ENCODE measurements at places on chromosomes 3 and 15.

GRCh38 chr3:101876142-101876541 is 26.8 kb downstream of the NFKBIZ start:
- DNase-seq, result no peak

DNA sequence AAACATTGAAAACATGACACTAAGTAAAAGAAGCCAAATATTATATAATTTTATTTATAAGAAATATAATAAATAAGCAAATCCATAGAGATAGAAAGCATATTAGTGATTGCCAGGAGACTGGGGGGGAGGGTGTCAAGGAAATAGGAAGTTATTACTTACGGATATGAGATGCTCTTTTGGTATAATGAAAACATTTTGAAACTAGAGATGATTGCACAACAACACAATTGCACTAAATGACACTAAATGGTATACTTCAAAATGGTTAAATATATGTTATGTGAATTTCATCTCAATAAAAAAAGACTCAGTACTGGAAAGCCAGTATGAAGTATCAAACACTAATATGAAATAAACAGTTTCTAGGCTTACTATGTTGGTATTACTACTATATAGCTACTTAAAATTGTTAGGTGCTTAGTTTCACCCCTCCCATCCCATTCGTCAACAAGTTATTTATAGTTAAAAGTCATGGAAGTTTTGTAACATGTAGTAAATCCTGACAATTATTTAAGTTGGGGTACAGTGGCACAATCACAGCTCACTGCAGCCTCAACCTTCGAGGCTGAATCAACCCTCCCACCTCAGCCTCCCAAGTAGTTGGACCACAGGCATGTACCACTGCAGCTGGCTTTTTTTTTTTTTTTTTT is 43.7 kb downstream of the STAG1 start:
- no peak for DNase-seq

DNA sequence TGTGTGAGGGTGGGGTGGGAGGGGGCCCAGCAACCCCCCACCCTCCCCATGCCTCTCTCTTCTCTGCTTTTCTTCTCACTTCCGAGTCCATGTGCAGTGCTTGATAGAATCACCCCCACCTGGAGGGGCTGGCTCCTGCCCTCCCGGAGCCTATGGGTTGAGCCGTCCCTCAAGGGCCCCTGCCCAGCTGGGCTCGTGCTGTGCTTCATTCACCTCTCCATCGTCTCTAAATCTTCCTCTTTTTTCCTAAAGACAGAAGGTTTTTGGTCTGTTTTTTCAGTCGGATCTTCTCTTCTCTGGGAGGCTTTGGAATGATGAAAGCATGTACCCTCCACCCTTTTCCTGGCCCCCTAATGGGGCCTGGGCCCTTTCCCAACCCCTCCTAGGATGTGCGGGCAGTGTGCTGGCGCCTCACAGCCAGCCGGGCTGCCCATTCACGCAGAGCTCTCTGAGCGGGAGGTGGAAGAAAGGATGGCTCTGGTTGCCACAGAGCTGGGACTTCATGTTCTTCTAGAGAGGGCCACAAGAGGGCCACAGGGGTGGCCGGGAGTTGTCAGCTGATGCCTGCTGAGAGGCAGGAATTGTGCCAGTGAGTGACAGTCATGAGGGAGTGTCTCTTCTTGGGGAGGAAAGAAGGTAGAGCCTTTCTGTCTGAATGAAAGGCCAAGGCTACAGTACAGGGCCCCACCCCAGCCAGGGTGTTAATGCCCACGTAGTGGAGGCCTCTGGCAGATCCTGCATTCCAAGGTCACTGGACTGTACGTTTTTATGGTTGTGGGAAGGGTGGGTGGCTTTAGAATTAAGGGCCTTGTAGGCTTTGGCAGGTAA is 8.1 kb downstream of the FAM131A start:
- DNase-seq, result peak; percentile 72

- DNase-seq, result peak; percentile 17
Observed at GRCh38 chr3:127044996-127045395, 62.1 kb downstream of the PLXNA1 start.

DNA sequence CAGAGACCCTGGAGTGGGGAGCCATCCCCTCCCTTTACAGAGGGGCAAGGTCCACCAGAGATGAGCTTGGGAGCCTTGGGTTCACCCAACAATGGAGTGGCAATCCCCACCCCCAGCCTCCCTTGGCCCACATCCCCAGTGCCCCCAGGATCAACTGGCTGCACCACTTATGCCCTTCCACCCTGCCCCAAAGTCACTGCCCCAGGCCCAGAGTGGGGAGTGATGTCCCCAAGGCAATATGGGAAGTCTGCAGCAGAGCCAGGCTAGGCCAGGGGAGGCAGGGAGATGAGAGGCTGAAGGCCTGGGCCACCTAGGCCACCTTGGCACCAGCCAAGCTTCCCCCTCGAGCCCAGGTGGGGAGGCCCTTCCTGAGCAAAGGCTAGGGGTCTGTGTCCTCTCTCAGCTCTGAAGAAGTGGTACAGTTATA is 145.5 kb downstream of the SMAD6 start:
- DNase-seq, result no peak

- DNase-seq, result no peak
Observed at GRCh38 chr15:65211482-65211982, 259 bp upstream of the CILP start.

GRCh38 chr15:63107895-63108546 is 13.6 kb upstream of the LACTB start:
- no peak for DNase-seq

DNA sequence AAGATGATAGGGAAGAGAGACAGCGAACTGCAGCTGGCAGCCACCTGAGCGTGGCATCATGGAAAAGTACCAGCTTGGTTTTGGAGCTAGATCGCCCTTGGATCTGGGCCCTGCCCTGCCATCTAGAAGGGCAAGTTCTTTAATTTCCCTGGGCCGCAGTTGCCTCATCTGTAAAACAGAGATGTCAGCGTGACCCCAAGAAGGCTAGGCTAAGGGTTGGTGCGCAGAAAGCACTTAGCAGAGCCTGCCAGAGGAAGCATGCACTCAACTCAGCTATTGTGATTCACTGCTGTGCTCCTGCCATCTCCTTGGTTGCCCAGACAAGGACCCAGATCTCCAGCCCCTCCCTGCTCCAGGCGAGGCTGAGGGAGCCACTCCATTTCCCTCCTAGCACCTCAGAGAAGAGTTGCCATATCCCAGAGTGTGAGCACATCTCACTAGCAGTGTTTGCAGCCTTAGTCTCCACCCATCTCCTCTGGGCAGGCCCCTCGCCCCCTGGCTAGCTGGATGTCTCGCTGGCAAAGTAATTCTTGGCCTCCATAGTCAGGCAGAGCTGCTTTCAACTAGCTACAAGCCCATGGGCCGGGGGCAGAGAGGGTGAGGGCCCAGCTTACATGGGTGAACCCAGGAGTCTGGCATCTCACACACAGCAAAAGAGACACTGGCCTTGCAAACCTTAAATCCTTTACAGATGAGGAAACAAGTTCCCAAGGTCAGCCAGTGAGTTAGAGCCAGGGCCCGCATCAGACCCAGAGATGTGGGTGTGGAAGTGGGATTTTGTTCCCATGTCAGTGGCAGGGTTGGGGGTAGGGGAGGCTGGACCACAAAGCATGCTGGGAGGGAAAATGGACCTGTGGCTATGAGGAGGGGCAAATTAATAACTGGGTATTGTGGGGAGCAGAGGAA is 280.7 kb upstream of the TLE3 start:
- no peak for DNase-seq

GRCh38 chr3:6860954-6861624 is at the start of gene GRM7:
Gene GRM7 (plus strand): TSS chr3:6861115.
- no peak for DNase-seq

DNA sequence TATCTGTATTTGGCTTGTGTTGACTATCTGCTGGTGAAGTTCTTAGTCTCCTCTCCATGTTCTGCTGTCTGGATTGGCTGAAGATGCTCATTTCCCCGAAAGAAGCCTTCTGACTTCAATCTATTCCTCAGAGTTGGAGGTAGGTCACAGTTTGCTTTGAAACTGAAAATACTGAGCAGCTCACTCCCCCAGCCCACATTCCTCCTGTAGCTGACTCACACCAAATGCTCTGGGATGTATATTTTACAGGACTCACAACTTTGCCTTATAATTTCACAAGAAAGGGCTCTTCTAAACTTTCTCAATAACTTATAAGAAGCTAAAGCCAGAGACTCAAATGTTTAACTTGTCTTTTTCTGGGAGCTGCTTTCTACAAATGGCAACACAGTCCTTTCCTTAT is 36.3 kb upstream of the SNX4 start:
- no peak for DNase-seq

DNA sequence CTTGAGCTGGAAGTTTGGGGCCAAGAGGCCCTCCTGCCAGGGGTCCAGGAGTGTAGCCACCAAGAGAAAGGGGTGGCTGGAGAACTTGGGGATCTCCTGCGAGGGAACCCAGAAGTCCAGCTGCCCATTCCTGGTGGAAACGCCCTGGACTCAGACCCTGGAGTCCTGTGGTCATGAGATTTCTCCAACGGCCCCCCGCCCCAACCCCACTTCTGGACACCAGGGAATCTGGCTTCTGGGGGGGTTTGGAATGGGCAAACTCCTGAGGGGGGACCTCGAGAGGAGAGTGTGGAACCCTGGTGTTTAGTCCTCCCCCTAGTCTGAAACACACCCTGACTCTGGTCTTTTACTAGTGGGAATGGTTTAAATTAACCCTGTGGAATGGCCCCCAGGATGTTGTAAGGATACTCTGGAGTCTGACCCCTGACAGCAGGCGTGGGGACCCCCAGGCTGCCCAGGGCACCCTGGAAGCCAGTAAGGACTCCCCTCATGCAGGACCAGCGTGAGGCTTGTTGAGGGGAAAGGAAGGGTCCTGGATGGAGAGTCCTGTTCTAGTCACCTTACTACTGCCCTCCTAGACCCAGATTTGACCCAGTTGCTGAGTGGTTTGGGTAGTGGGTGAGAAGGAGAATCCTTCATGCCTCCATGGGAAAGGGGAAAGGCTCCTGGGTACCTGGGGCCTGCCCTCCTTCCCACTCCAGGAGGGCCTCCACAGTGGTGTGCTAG is 540 bp downstream of the KLHDC8B start:
- DNase-seq, result no peak

DNA sequence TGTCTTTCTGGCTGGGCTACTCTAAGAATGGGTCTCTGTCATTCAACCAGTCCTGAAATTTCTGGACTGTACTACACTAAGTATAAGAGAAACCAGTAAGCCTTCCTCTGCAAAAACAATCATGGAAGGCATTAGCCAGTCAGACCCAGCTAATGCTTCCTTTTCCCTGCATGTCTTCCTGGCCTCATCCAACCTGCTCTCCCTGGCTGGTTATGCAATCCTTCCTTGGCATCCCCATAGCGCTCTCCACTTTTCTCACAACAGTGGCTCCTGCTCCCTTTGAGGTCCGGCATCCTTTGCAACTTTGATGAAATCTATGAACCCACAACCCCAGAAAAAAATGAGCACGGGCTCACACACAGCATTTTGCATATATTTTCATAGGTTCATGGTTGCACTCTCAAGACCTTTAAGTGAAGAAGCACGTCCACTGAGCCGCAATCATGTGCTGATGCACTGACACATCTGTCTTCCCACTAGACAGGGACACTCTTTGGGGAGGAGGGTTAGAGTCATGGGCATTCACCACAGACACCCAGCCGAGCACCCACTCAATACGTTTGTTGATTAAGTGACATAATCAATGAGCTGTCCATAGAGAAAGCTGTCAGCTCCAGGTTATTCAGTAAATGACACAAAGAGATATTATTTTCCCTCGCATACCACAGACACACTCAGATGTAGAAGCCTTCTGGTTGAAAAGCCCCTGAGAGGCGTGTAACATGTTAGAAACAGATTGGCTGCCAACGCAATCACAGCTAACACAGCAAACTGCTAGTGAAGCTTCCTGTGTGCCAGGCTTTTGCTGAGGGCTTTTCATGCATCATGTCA is 66.7 kb downstream of the PLD1 start:
- DNase-seq, result no peak

GRCh38 chr3:129343643-129344360 is 65.1 kb downstream of the HMCES start:
- DNase-seq, result peak; percentile 65

- no peak for DNase-seq
Observed at GRCh38 chr3:196419386-196419785, 12.8 kb downstream of the UBXN7 start.

- no peak for DNase-seq
Observed at GRCh38 chr3:49813497-49814174, at the start of gene UBA7. Gene UBA7 (minus strand): TSS chr3:49813953. CDS start chr3:49813787, 166 bp downstream.

DNA sequence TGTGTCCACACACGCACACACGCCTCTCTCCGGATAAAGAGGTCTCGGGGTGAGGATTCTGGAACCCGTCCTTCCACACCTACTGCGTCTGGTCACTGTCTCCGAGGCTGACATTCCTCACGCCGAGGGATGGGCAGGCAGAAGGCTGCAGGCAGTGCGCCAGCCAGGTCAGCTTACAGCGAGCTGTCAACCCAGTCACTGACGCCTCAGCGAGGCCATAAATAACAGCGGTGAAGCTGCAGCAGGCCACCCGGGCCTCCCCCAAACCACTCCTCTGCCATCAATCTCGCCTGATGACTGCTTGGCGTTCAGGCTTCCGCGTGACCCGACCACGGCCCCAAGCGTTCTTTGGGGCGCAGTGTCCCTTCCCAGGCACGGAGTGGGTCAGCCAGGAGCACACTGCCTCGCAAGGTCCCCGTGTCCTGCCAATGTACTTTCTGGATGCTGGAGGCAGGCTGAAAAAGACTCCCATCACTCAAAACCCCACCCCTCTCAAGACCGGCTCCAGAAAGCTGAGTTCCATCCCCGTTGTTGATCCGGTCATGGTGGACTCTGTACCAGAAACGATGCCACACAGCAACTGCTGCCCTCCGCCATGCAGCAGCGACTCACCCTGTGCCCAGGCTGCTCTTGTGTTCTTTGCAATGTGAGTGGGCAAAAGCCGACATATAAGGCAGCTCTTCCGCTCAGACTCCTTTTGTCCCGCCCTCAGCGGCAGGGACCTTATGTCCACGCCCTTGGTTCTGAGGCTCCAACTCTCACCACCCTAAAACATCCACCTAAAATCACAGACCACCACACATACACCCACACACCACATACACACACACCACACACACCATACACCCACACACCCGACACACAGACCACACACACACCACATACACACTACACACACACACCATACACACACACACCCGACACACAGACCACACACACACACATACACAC is 27.1 kb downstream of the CPN2 start:
- DNase-seq, result peak; percentile 46

- DNase-seq, result no peak
Observed at GRCh38 chr3:32996048-32996754, 44.8 kb downstream of the CCR4 start.
